Activated naive CD8-positive, alpha-beta T cell treated with anti-CD3 and anti-CD28 coated beads, Interleukin-2, amount 50 U/mL, for 16 hours (primary cell): ENCODE measurements at places on chromosomes 3 and 15.

- no peak for DNase-seq
These were observed 54.8 kb downstream of the SLC7A14 start for GRCh38 chr3:170531054-170531453.

GRCh38 chr15:71880276-71880675 is 69.9 kb downstream of the NR2E3 start:
- DNase-seq = no peak

- no peak for DNase-seq
These were observed 62.2 kb downstream of the WDR76 start for GRCh38 chr15:43889042-43889441.

GRCh38 chr3:128339491-128340012 is 127.1 kb downstream of the DNAJB8 start:
- no peak for DNase-seq

DNA sequence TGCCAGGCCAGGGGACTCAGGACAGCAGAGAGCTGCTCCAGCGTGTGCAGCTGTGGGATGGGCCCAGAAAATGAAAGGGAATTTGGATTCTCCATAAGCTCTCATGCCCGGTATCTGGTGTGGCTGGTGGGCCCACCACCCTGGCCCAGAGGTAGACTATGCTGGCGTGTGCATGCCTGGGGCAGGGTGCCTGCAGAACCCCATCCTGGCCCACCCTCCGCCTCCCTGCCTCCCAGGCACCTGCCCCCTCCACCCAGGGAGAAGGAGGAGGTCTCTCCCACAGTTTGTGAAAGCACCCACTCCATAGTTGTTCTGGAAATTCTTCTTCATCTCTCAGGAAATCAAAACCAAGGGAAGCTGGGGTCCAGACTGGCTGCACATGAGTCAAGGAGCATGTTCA is 112.9 kb downstream of the ADCY5 start:
- DNase-seq = no peak

DNA sequence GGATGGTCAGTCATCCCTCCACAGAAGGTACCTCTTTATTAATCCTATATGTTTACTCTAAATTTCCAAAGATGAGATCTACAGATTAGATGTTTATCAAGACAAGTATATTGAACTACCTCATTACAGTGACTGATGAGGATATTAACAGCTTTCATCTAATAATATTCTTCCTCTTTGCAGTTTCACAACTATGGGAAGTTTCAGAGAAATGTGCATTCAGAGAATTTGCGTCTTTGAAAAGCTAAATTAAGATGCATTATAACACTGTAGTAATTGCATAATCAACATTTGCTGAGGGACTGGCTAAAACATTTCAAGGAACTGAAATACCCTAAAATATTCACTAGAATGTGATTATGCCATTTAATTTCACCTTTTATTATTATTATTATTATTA is 46.7 kb downstream of the MCF2L2 start:
- DNase-seq = no peak

- DNase-seq = no peak
These were observed 46.3 kb downstream of the SENP7 start for GRCh38 chr3:101466465-101467309.

DNA sequence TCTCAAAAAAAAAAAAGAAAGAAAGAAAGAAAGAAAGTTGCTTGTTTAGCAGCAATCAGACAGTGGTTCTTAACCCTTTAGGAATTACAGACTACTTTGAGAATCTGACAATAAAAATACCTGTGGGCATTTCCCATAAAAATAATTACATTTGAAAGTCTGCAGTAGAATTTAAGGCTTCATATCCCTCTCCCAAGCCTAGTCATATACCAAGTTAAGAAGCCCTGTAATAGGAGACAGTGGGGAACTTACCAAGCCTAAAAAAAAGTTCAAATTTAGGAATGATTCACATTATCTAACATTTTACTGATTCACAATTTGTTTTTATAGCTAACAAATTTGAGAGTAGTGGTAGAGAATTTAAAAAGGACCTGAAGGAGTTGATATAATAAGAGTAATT is 47.5 kb downstream of the LRRFIP2 start:
- no peak for DNase-seq

GRCh38 chr15:76193934-76194333 is 117.3 kb downstream of the ETFA start:
- DNase-seq = no peak

GRCh38 chr15:100112636-100113305 is 229.0 kb downstream of the ADAMTS17 start:
- DNase-seq = no peak

DNA sequence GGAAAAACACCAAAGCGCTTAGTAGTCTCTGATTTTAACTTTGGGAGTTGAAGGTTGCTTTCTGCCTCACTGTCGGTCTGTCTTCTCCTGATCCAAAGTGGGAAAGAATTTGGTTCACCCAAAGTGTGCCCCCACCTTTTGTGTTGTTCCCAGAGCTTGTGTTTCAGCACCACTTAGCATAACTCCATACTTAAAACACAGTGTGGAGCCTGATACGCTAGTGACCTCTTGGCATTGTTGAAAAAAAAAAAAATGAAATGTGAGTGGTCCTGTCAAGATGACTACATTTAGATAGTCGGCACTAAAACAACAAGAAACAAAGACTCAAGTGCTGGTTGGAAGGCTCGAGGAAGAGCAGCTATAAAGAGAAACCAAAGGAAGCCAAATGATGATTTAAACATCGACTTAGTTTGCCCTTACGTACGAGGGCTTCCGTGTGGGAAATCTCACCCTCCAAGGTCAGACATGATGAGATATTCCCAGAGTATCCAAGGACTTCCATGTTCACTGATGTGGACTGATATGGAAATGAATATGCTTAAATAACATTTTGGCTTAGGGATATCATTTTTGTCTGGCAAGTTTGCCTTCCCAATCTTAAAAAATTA is 178.8 kb downstream of the MEIS2 start:
- no peak for DNase-seq

DNA sequence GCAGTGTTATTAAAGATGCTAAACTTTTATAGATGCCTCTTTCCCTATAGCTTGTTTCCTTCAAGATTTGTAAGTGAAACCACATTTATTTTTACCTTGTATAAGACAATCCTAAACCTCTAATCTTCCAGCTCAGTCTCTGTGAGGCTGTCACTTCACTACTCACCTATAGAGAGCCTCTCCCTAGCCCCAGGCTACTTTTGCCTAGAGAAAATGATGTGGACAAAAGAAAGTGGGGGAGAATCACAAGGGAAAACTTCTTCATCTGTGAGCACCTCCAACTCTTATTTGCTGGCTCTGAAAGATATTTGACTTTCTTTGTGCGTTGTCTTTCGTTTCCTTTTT is 74.9 kb upstream of the SCN5A start:
- DNase-seq = no peak
